ENCODE measurements at places on chromosomes 5 and 9. TPM values are rescaled to one million over a fixed set of nuclear protein-coding genes. Genes with fewer than 3 reads are reported as not detected.

The FAM240B gene
- not detected for total RNA-seq

The PCDHB6 gene
- total RNA-seq: not detected

The TRIM7 gene
- total RNA-seq: 15.7 TPM

The SYNPO gene
- total RNA-seq: 1.4 TPM

The TNC gene
- 483 TPM for total RNA-seq

The FBP2 gene
- not detected for total RNA-seq

The CDH6 gene
- total RNA-seq: 0.14 TPM

The NCBP1 gene
- total RNA-seq: 49.3 TPM

The NR5A1 gene
- total RNA-seq: not detected

The STARD4 gene
- 83.4 TPM for total RNA-seq

The GNA14 gene
- not detected for total RNA-seq

The INSYN2B gene
- total RNA-seq: 0.07 TPM

The STKLD1 gene
- total RNA-seq: 0.07 TPM

The HTR1A gene
- total RNA-seq: not detected

The SCAI gene
- total RNA-seq: 6.1 TPM

Data from nasal cavity respiratory epithelium epithelial cell of viscerocranial mucosa (primary cell).